Stimulated activated CD8-positive, alpha-beta memory T cell treated with anti-CD3 and anti-CD28 coated beads, Interleukin-15, amount 100 ng/mL, for 24 hours (primary cell): ENCODE measurements at places on chromosomes 2 and 18.

- no peak for DNase-seq
Observed at GRCh38 chr2:157296958-157297357, 28.7 kb downstream of the ERMN start.

DNA sequence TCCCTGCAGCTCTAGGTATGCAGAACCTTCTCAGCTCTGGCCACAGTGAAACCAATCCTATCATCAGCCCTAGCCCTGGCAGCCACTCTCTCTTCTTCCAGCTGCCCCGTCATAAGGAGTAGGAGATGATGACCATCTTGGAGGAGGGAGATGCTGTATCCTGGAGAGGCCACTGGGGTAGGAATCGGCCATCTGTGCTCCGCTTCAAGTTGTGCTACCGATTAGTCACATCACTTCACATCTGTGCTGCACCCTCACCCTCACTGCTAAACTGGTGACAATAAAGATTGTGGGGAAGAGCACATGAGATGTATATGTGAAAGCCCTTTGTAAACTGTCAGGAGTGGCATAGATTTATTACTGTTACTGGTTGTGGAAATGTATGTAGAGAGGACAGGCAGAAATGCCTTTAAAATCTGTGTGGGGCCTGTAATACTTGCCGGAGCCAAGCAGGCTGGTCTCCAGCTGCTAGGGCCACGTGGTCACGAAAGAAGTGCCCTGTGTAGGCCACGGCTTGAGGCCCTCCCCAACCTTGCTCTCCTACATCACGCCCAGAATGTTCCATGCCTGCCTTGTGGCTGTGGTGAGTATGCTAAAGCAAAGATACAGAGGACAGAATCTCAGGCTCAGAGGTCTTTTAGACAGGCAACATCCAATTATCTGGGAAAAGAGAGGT lies 236.8 kb downstream of the CLIP4 start:
- DNase-seq, result no peak

DNA sequence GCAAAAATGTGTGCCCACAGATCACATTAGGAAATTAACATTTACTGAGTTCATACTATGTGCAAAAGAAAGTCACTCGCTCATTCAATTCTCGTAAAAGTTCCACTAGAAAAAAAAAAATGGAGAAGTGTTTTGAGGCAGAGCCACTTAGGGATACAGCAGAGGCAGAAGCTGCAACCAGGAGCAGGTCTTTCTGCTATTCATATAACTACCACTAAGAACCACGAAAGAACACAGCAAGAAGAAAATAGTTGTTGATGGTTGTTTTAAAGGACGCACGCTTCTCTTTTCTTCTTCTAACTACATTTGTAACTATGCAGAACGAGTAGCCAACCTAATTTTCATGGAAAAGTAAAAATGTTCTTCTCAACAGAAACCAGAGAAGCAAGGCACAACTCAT lies 45.0 kb downstream of the ROCK2 start:
- no peak for DNase-seq

- DNase-seq, result no peak
Observed at GRCh38 chr2:18763338-18763737, 174.0 kb upstream of the NT5C1B start.

DNA sequence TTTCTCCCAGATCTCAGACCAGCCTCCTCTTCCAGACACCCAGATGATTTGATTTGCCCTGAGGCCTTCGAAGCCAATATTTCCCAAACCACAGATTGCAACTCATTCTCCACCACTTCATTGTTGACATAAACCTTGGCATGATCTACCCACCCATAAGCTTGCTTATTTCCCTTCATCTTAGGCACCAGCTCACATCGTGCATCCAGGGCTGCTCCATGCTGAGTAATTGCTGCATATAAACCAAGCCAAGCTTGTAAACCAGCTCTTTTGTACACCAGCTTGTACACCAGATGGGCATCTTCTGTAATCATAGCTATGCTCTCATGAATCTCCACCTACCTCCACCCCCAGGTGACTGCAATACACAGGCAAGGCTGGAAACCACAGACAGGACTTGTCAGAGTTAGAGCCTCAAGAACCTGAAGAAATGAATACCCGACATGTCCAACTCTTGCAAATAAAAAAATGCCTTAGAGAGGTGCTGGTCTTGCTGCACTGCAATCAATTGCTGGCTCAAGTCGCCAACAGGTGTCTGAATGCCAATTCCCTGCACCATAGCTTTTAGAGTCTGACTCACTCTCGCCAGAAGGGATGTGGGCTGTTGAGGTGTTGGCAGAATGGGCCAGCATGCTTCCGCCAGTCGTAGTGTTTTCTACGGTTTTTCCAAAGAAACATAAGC lies 31.5 kb downstream of the TRABD2A start:
- no peak for DNase-seq

DNA sequence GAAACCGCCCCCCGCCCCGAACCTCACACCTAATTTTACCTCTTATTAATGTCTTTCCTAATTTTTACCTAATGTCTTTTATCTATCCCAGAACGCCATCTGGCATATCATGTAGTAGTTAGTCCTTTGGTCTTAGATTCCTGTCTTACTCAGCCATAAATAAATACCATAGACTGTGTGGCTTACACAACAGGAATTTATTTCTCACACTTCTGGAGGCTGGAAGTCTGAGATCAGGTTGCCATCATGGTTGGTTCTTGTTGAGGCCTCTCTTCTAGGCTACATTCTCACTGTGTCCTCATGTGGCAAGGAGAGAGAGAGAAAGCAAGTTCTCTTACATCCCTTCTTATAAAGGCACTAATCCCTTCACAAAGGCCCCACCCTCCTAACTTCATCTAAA lies 46.8 kb downstream of the RHBDD1 start:
- DNase-seq, result no peak
